Activated naive CD4-positive, alpha-beta T cell treated with anti-CD3 and anti-CD28 coated beads for 36 hours (primary cell): ENCODE measurements at places on chromosomes 7 and 10. TPM values are rescaled to one million over a fixed set of nuclear protein-coding genes. Genes with fewer than 3 reads are reported as not detected.

GRCh38 chr7:29239638-29240037, 45.1 kb downstream of the CHN2 start:
- peak; percentile 33 for DNase-seq

DNA sequence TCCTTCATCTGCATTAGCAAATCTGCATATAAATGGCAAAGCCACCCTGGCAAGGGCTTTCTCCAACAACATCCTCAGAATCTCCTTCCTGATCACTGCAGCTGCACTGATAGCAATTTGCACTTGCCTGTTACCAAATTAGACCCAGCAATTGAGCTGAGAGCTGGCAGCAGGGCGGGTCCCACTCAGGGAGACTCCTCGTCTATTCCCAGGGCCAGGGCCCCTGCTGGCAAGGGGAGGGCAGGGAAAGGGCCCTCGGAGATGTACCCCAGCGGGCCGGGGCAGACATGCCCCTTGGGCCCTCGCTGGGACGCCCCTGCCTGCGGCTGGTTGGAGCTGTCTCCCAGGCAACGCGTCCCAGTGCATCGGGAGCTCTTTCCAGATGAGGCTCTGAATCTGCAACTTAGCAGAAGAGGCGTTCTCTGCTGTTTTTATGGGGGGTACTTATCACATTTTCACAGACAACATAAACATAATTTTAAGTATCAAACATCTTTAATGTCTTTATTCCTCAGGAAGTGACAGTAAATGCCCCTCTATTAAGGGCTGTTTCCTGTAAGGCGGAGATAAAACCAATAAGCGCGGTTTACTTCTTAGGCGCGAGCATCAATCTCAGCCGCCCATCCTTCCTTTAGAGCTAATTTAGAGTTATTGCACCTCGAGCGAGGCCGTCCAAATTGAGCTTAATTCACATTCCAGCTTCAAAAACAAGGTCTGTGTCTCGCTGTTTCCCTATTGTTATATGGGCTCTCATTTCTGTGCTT, 249.0 kb upstream of the PPP2R2D start:
- no peak for DNase-seq

DNA sequence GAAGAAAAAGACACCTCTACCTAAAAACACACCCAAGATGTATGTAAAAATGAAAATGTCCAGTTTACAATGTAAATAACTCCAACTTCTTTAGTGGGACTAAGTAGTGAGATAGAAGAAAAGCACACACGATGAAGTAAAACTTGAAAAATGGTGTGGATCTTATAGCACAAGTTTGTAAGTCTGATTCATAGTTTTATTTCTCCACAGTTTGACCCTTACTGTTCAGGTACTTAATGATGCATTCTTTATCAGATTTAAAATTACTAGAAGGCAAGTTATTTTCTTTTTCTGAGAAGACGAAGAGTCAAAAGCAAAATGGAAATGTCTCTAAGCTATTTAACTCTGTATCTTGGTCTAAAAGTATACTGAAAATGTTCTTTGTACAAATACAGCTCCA, 6.1 kb downstream of the NAMPT start:
- DNase-seq: no peak

- no peak for DNase-seq
Observed at GRCh38 chr7:21051865-21052264, 265.2 kb upstream of the SP8 start.

DNA sequence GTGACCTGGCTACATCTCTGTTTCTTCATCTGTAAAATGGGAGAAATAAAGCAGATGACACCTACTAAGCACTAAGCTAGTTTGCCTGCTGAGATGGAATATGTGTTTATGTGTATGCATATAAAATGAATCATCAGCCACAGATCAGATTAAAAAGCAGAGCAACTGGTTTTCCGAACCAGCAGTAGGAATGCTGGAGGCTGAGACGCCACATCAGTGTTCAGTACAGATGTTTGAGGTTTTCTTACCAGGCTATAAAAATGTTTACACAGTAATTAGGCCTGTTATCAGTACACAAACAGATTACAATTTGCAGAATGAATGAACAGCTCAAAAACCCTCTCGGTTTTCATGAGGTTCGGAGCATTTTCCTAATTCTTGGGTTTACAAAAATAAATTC, 85.8 kb downstream of the CALN1 start:
- no peak for DNase-seq

DNA sequence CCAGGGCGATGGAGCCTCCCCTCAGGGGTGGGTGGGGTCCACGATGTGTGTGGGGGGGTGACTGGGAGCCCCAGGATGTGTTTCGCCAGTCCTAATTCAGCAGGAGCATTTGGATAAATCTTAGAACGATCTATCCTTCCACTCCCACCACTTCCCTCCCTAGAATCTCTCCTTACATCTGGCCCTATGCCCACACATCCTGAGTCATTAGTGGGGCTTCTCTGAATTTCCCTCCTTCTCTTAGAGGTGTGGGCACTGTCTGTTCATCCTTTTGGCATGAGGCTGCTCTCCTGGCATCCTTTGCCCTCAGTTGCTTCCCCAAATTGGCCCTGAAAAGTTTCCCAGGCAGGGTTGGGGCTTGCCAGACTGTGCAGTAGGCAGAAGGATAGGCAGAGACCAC, 1.6 kb downstream of the GHRHR start:
- DNase-seq: no peak

- DNase-seq: no peak
Observed at GRCh38 chr10:33193701-33194521, 140.6 kb downstream of the NRP1 start.

GRCh38 chr7:157528785-157529341, 192.1 kb downstream of the DNAJB6 start:
- no peak for DNase-seq

- DNase-seq: no peak
Observed at GRCh38 chr7:137110091-137110509, 233.4 kb downstream of the PTN start.

DNA sequence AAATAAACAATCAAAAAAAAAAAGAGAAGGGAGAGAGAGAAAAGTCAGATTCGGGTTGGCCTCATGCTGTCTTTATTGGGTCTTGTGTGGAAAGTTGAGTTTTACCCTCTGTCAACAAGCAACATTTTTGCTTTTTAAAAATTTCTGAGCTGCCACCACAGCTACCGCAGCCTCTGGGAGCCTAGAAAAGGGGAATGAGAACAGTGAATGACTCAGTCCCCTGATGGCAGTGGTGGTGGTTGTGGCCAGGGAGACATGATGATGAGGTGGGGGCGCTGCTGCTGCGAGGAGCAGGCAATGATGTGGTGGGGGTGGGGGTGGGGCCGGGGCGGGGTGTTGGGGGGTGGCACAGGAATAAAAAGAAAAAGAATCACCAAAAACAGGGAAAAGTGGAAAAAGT, 20.0 kb upstream of the CREB3L2 start:
- DNase-seq: no peak

GRCh38 chr10:110353244-110354119, 48.8 kb upstream of the SMNDC1 start:
- DNase-seq: peak; percentile 83

GRCh38 chr10:1589257-1589656, 148.1 kb downstream of the ADARB2 start:
- no peak for DNase-seq

- no peak for DNase-seq
Observed at GRCh38 chr10:17915181-17915580, 36.5 kb upstream of the SLC39A12 start.

GRCh38 chr10:72932259-72933015, 22.2 kb downstream of the PLA2G12B start:
- no peak for DNase-seq

DNA sequence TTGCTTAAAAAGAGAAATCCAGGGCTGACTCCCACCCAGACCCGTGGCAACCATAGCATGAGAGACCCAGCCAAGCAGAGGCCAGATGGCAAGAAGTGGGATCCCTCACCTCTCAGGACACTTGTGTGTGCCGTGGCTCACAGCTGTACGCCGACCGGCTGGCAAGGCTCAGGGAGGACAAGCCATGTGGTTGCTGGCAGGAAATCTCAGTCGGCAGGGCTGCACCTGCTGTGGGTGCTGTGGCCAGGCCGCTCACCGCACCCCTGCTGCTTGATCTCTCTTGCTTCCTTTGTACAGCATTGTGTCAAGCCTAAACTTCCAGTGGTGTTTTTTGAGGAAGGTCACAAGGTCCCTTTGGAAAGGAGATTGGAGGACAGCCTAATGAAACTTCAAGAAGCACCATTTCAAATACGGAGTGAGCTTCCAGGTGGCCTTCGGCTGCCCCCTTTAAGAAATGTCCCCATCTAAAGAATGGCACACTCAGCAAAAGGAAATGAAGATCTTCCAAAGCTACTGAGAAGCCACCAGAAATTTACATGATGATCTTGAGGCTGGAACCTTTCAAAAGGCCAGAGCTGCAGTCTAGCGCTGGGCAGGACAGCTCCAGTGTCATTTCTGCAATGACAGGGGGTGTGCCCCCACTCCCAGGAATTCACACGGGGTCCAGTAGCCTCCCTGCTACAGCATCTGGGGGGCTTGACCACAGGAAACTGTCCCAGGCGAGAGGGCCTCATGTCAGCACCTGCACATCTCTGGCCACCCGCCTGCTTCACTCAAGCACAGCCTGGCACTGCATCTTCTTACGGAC, 409.0 kb upstream of the MGMT start:
- peak; percentile 70 for DNase-seq

DNA sequence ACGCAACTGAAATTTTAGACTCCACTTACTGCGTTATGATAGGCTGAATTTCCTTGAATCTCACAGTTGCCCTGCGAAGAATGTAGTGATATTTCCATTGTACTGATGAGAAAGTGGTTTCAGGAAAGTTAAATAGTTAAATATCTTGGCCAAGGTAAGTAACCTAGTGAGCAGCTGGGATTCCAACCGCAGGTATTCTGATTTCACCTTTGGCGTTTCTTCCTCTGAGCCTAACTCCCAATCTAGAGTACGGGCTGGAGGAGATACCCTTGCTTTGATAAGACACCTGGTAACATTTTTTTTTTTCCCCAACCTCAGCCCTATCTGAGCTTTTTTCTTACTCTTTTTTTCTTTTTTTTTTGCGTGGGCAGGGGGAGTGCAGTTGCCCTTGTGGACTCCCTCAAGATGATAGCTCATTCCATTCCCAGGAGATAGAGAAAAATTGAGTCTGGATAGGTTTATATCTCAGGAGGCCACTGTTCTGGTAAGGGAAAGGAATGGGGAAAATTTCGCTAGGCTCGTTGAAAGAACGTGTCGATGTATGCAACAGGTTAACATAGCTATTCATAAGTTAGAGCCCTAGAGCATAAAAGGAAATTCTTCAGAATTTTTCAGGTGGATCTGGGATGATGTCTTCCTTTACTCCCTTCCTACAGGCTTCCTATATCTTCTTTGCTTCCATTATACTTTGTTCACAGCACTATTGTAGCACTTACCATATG, 3.1 kb upstream of the TAS2R38 start:
- DNase-seq: no peak

- no peak for DNase-seq
Observed at GRCh38 chr7:53624356-53624755, 588.9 kb downstream of the POM121L12 start.

Gene ITPRID1
- not detected for total RNA-seq

Gene PPP1R9A
- total RNA-seq: not detected

Gene SH2D4B
- total RNA-seq: 0.05 TPM

Gene UCN3
- not detected for total RNA-seq

Gene CRHR2
- total RNA-seq: not detected
